ENCODE measurements at places on chromosomes 5 and 9.

GRCh38 chr9:35338086-35338485 lies 151.8 kb upstream of the RUSC2 start:
- DNase-seq: no peak

DNA sequence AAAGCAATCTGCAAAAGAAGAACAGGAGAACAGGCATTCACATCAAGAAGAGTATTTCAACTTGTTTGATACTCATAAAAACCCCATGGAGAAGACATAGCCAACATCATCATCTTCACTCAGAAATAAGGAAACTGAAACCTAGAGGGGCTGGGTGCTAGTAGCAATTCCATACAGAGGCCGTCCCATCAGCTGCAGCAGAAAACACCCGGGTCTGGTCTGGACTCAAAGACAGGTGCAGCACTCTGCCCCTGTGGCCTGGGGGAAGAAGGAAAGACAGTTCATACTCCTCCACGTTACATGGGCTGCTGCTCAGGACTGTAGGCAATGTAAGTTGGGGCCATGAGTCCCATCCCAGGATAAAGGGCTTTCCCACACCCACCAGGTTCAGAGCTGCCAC lies 11.6 kb downstream of the GZMA start:
- no peak for DNase-seq

GRCh38 chr5:17118631-17119030 lies 98.8 kb upstream of the BASP1 start:
- no peak for DNase-seq

DNA sequence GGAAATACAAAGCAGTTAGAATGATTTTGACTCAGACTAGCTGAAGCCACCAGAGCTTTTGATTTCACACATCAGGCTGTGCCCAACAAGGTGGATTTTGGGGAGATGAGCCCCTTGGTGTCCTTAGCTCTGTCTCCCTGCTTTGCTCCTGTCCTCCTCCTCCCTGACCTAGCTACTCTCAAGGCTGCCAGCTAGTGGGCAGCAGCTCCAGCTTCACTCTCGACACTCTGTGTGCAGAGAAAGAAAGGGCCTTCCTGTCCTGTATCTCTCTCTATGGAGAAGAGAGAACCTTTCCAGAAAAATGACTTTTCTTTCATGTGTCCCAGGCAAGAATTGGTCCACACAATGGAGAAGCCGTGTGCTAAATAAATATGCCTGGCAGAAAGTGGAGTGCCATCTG lies 446.2 kb downstream of the SEMA5A start:
- DNase-seq: no peak

Data from CD8-positive, alpha-beta T cell (primary cell).